Sigmoid colon (tissue), 7 donors: ENCODE measurements at places on chromosomes 3 and 15. TPM values are rescaled to one million over a fixed set of nuclear protein-coding genes. Genes with fewer than 3 reads are reported as not detected.
A peak's percentile ranks its signal among the peaks of the same experiment; 100 is the strongest.

GRCh38 chr3:11072631-11073030, 80.1 kb downstream of the SLC6A1 start:
- DNase-seq = no peak

- DNase-seq = no peak
Measured at GRCh38 chr15:77021088-77021481, 26.2 kb downstream of the PSTPIP1 start.

DNA sequence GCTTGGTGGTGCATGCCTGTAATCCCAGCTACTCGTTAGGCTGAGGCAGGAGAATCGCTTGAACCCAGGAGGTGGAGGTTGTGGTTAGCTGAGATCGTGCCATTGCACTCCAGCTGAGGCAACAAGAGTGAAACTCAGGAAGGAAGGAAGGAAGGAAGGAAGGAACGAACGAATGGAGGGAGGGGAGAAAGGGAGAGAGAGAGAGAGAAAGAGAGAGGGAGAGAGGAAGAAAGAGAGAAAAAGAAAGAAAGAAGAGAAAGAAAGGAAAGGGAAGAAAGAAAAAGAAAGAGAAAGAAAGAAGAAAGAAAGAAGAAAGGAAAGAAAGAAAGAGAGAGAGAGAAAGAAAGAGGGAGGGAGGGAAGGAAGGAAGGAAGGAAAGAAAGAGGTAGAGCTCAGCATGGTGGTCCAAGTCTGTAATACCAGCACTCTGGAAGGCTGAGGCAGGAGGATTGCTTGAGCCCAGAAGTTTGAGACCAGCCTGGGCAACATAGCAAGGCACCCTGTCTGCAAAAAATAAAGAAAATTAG, 81.9 kb downstream of the P2RY1 start:
- no peak for DNase-seq

The SLC28A2 gene
- total RNA-seq = not detected

DNA sequence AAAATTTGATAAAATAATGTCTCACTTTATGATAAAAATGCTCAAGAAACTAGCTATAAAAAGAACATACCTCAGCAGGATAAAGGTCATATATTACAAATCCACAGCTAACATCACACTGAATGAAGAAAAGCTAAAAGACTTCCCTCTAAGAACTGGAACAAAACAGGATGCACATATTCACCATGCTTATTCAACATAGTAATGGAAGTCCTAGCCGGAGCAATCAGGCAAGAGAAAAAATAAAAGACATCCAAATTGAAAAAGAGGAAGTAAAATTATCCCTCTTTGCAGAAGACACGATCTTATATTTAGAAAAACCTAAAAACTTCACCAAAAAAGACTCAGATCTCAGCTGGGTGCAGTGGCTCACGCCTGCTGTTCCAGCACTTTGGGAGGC, 34.0 kb downstream of the SENP7 start:
- DNase-seq = no peak

The THSD4 gene
- 1.9 TPM for total RNA-seq

- no peak for DNase-seq
Measured at GRCh38 chr15:91660174-91660649, 193.3 kb upstream of the SLCO3A1 start.

The RPUSD3 gene
- 46.0 TPM for total RNA-seq

- DNase-seq = no peak
Measured at GRCh38 chr3:172868582-172869200, 118.2 kb downstream of the ECT2 start.

DNA sequence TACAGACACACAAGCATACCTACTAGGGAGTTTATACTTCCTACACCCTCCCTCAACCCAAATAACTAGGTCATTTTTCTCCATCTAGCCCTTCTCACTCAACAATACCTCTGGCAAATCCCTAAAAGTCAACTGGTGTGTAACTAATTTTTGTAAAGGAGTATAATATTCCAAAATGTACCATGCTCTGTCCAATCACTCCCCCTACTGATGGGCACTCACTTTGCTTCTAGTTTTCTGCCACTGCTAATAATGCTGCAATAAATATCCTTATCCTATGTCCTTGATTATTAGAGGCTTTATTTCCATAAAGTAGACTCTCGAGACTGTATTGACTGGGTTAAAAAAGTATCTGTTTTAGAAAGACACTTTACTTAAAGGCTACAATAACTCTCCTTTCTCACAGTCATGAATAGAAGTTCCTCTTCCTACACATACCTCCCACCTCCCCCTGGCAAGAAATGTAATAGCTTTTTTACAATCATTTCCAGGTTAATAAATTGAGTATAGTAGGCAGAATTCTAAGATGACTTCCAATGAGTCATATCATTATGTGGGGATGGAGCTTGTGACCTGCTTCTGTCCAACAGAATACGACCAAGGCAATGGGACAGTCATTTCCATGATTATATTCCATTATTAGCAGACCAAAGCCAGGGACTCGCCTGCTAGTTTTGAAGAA, 30.0 kb downstream of the SHQ1 start:
- DNase-seq = no peak

DNA sequence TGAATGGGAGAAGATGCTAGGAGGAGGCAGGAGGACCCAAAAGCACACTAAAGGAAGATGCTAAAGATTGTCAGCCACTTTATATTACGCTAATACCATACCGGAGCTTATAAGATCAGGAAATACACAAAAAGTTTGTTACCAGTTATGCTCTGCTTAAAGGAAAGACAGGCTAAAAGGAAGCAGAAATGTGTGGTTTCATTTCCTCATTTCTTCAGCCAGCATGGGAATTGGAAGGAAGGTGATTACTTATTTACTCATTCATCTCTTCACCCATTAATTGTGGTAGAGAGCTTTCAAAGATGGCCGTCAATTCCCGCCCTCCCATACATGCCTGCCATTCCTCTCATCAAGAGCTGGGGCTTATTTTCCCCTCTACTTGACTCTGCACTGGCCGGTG, 26.7 kb upstream of the TMEM158 start:
- no peak for DNase-seq

The C3orf80 gene
- total RNA-seq = 20.8 TPM

The GRK7 gene
- total RNA-seq = not detected

DNA sequence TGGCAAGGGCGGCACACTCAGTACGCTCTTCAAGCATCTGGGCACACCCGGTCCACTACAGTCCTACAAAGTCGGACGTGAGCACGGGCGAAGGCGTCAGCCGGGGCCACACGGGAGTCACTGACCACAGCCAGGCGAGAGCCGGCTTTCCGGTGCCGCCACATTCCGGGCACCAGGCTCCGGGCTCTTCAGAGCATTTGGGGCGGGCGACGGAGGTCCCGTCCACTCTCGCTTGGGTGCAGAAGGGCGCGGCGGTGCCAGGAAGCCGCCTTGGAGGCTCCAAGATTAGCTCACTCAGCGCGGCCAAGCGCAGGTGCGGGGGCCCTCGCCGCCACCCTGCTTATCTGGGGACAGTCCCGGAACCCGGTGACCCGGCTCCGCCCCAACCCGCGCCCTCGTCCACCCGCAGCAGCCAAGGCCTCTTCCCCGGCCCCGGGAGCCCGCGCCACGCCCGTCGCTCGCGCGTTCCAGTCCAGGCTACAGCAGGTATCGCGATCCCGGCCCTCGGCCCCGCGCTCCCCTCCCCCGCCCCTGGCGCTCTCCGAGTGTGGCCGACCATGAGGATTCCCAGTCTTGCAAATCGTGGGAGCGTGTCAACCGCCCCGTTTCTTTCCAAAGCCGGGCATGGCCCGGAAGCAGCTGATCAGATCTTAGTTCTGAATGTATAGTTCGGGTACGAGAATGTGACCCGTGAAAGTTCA, at the start of gene ADPRH:
TSS of gene ADPRH (plus strand) at position 127 of the 701 bp plus-strand sequence. CDS start 2,678 bp downstream, outside the sequence.
- peak; percentile 85 for DNase-seq

The COL6A5 gene
- total RNA-seq = not detected

DNA sequence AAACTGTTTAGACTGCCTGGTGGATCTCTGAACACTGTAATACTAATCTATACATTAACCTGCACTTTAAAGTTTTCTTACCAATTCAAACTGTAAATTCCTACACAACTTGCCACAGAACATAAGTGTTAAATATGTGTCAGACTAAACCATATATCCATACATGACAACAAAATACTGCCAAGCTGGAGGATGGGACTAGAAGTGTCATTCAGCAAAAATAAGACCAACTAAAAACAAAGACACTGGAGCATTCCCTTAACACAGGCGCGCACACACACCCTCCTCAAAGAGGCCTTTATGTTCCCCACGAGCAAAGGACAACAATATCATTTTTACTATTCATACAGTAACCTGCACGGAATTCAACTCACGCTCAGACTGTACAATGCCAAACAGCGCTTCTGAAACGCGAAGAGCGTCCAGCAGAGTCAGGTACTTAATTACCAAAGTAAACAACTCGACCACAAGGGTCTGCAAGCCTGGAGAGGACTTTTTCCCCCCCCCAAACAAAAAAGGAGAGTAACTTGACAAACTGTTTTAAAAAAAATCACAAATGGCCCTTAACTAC, 1.1 kb downstream of the DCUN1D1 start:
- no peak for DNase-seq

- DNase-seq = peak; percentile 21
Measured at GRCh38 chr3:126859415-126860246, 123.3 kb upstream of the PLXNA1 start.

DNA sequence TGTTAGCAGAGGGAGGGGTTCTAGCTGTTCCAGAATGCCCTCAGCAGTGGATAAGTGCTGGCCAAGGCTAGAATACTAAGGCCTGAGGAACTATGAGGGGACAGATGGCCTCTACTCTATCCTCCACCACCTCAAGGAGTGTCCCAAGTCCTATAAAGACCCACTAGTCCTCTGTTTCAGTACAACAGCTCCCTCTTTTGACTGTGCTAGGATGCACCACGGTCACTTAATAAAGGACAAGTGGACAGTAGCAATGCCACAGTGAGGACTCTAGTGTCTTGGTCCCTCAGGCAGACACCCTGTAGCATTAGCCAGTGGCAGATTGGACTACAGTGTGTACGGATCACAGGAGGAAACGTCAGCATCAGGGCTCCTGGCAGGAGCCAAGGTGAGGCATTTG, 171.8 kb upstream of the PROK2 start:
- no peak for DNase-seq

- DNase-seq = no peak
Measured at GRCh38 chr3:176147251-176147650, 1050.0 kb downstream of the TBL1XR1 start.

The GBE1 gene
- 18.6 TPM for total RNA-seq

- DNase-seq = no peak
Measured at GRCh38 chr15:36643551-36643950, 64.1 kb downstream of the CDIN1 start.

GRCh38 chr3:64988188-64988587, 300.4 kb upstream of the ADAMTS9 start:
- no peak for DNase-seq

GRCh38 chr3:12898290-12898964, 57.1 kb upstream of the RPL32 start:
- no peak for DNase-seq

DNA sequence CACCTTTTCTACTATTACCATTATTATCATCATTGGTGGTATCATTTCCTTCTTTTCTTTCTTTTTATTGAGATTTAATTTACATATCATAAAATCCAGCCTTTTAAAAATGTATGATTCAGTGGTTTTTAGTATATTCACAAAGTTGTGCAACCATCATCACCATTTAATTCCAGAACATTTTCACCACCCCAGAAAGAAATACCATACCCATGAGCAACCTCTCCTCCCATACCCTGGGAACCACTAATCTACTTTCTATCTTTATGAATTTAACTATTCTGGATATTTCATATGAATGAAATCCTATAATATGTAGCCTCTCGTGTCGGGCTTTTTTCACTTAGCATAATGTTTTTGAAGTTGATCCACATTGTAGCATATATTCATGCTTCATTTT, 29.1 kb downstream of the AAGAB start:
- no peak for DNase-seq

DNA sequence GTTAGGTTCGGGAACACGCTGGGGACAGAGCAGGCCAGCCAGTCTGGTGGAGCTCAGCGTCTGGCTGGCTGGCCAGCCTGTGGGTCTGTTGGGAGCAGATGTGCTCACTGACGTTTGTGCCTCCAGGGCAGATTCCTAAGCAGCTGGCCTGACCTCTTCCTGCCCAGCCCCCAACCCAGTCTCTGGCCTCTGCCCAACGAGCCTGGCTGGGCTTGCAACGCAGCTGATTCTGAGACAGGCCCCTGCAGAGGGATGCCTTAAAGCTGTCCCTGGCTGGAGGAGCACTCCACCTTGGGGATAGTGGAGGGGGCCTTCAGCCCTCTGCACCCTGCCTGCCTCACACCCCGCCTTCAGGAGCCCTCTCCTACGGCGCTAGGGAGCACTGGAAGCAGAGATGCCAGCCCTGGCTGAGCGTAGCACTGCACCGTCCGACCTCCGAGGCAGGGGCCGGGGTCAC, 46.0 kb downstream of the KLF13 start:
- DNase-seq = peak; percentile 90

GRCh38 chr3:183824761-183825455, 469 bp downstream of the MAP6D1 start:
- DNase-seq = no peak

The IQCH gene
- 3.8 TPM for total RNA-seq

DNA sequence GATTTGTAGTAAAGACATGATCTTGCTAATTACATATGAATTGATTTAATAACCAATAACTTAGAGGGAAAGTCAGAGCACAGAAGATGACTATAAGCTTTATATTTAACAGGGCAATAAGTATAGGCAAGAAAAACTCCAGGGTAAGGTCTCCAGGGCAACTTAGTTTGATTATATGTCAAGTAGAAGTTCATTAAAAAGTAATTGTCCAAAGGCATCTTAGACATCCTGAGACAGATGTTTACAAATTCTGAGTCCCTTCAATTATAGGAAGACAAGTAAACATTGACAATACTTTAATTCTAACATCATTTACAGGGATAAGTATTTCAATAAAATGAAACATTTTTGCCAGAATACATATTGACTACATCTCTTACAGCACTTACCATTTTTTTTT, 416.0 kb downstream of the RAP2B start:
- no peak for DNase-seq

The C3orf20 gene
- not detected for total RNA-seq

DNA sequence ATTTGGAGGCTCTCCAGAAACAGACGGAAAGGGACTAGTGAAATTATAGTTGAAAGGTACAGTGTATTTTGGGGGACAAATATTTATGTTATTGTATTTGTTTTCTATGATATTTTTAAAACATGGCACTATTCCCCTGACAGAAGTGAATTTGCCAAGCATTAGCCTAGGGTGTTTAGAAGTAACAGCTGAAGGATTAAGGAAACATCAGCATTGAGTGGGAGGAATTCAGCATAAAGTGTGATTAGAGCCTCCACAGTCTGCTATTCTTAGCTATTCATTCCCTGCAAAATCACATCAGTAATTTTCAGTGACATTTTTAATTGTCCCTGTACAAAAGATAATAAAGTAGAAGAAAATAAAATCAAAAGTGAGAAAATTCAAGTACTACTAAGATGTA, 231.4 kb downstream of the ROBO2 start:
- DNase-seq = no peak

The ATP10A gene
- 1.8 TPM for total RNA-seq
